ENCODE measurements at places on chromosomes 2 and 18.

DNA sequence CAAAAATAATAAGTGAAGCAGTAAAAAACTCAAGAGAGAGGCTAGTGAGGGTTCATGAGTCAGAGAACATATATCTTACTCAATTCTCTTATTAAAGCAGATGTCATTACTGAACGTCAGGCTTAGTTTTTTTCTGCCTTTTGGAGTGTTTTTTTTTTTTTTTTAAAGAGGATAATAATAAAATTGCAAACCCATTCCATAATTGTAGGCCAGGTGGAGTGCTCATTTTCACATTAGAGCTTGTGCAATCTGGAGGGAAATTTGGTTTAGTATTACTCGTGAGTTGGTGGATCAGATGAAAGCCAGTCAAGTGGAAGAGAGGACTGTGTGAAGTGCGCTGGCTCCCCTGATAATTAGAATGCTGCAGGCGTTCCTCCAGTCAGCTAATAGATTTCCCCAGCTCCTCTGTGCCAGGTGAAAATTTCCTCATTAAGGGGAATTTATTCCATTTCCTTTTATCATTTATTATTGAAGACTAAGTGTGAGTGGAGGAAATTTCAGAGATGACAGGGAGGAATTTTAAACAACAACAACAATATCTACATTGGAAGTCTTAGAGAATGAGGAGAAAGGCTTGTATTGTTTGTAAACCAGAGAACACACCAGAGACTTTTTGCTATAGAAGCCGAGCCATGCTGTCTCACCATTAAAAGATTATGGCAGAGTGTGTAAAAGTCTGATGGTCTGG is 74.6 kb downstream of the CPS1 start:
- no peak for DNase-seq

DNA sequence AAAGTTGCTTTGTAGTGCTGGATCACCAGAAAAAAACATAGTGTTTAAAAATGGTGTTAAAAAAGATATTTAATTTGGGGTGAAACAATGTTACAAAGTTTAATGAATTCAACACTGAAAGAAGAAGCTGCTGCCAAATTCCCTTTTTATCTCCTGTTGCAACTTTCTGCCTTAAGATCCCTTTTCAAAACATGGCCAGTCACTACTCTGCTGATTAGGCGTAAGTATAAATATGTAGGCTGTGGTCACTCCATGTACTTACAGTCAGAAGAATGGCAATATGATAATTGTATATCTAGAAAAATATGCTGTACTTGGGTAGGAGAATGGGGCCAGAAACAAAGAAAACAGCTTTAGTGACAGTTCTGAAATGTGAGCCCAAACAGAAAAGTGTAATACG is 123.5 kb upstream of the ZBTB14 start:
- no peak for DNase-seq

DNA sequence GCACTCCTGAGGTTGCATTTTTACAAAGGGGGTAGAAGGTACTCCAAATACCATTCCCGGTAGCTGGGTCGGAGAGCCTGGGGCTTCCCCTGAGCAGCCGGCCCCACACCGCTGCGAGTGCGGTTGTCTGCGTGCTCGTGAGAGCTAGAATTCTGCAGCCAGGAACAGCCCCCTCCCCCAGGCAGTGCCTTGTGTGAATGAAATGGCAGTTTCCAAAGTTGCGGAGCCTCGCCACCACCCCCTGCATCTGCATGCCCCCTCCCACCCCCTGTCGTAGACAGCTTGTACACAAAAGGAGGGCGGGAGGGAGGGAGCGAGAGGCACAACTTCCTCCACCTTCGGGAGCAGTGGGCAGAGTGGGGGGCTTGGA is 1.1 kb downstream of the MYCN start:
- no peak for DNase-seq

DNA sequence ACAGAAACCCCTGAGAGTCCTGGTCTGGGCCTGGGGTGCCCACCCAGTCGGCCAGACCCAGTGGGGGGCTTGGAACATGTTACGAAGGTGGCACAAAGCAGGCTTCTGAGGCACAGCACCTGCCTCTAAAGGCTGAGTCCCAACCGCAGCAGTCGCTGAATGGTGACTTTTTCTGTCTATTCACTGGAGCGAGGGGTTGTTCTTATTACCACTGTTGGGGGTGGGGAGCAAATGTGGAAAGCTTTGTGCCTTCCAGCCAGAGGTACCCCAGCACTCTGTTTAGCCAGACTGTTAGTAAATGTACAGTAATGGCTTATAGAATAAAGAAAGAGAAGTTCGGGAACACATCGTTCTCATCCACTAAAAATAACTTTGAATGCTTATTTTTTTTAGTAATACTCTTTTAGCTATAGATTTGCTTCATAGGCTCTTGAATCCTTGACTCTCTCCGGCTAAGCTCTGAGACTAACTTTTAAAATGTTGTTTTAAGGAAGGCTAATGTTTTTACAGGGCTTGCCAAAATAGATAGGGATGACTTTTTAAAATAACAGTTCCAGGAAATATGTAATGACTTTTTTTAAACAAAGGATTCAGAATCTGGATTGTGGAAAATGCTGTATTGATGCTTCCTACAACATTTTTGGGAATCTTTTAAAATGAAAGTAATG is 23.4 kb upstream of the PTPN2 start:
- no peak for DNase-seq

- peak; percentile 94 for DNase-seq
Observed at GRCh38 chr2:241844066-241844728, 14.5 kb downstream of the PDCD1 start.

DNA sequence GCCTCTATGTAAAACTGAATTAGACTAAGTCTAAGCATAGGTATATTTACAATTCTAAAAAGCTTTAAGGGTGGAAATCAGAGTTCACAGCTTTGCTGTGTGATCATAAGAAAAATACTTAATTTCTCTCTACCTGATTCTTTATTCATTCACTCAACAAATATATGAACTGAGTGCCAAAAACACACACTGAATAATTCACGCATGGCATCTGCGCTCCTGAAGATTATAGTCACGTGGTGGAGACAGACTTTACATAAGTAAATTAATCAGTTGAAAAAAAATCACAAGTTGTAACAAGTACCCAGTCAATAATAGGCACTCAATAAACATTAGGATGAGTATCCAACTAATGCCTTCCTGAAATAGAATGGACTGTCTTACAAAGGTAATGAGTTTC is 351.6 kb downstream of the METTL4 start:
- DNase-seq = no peak

- no peak for DNase-seq
Observed at GRCh38 chr2:46537624-46538295, 58.4 kb downstream of the TMEM247 start.
